NAMALWA (cell line): ENCODE measurements at places on chromosomes 12 and 14.

DNA sequence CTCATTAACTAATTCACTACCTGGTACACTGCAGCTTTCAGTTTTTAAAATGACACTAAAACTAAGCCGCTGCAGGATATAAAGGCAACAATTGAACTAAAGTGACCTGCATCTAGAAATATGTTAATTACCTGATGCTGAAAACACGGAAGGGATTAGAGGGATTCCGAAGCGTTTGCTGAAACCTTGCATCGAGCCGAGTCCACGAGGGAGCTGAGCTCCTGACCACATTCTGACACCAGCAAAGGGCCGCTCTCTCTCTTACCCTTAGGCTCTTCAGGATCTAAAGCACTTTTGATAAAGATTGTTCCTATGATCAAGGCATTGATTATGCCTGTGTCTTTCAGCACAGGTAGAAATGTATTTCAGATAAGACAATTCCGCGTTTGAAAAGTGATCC lies 59.5 kb upstream of the CDKN3 start:
- no peak for DNase-seq

GRCh38 chr12:71896205-71896882 lies 42.3 kb upstream of the TPH2 start:
- no peak for DNase-seq

DNA sequence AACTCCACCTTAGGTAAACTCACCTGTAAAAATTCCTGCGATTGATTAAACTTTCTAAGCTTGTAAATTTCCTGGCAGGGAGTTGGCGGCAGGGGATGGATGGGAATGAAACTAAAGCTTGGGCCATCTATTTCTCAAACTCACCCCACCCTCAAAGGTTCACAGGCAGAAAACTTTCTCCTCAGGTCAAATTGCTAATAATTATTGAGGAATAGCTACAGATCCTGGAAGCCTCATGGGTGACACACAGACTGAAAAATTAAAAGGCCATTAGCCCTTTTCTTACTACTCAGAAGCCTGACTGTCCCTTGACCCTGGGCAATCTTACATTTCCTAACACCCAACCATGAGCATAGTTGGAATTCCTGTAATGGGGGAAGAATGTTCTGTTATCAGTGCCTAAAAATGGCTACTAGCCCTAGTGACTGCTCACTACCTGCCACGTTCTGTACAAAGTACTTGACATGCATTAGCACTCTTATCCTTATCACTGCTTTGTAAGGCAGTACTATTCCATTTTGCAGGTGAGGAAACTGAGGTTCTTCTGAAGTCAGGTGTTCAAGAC lies 12.4 kb upstream of the SYNDIG1L start:
- no peak for DNase-seq

- peak; percentile 62 for DNase-seq
These were observed 131.2 kb upstream of the FOXG1 start for GRCh38 chr14:28635387-28635786.

- no peak for DNase-seq
These were observed 6.6 kb upstream of the WNT5B start for GRCh38 chr12:1622406-1622805.

- DNase-seq: no peak
These were observed 52.4 kb upstream of the CDKN3 start for GRCh38 chr14:54344445-54344844.
